Activated CD4-positive, alpha-beta T cell treated with anti-CD3 and anti-CD28 coated beads for 48 hours (primary cell): ENCODE measurements at places on chromosomes 5 and 9.

GRCh38 chr9:79673614-79674013, 101.8 kb downstream of the TLE4 start:
- DNase-seq: no peak

DNA sequence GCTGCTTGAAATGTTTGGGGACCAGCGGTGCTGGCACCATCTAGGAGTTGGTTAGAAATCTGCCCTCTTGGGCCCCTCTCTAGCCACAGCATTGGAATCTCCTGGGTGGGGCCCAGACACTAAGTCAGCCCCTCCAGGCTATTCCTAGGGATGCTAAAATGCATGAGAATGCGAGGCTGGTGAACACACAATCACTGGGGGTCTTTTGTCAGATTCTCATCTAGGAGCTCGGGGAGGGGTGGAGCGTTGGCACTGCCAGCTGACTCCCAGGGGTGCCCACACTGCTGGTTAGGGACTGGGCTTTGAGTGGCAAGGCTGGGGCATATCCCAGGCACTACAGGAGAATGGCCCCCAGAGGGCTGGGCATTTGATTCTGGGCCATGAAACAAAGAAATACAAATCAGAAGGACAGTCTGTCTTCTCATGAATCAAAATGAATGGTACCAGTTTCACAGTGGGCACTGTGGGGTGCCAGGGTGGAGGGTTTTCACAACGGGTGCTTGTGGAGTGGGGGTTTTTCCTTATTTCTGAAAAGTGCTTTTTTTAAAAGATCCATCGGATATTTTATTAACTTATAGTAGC, 127.8 kb upstream of the RAPGEF1 start:
- no peak for DNase-seq

GRCh38 chr5:58582803-58583491, at the start of gene RAB3C:
RAB3C (plus strand) TSS chr5:58583075; CDS start chr5:58583209, 134 bp downstream.
- peak; percentile 82 for DNase-seq

DNA sequence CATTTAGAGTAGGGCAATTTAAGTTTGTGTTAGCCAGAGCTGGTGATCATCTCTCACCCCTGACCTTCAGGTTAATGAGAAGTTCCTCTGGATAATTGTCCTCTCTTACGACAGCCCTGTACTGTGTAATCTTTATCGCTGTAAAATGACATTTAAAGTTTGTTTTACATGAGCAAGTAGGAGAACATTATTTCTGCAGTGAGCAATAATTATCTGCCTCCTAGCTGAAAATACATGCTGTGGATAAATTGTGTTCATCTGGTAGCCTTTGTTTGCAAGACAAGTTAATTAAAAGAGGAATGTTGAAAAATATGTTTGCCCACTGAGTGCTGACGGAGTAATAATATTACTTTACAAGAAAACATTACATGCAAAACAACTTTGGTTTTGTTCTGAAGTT, 1083.8 kb upstream of the NUDT12 start:
- DNase-seq: no peak

- DNase-seq: no peak
Observed at GRCh38 chr5:106646106-106646505, 1024.6 kb downstream of the EFNA5 start.

GRCh38 chr9:113978725-113979342, 99.3 kb downstream of the AMBP start:
- no peak for DNase-seq

- DNase-seq: no peak
Observed at GRCh38 chr9:129702589-129703520, 37.4 kb downstream of the PRRX2 start.

- DNase-seq: no peak
Observed at GRCh38 chr9:94685359-94685758, 41.1 kb upstream of the AOPEP start.

GRCh38 chr9:3980771-3981170, 319.1 kb downstream of the GLIS3 start:
- no peak for DNase-seq

- no peak for DNase-seq
Observed at GRCh38 chr9:131436865-131437271, 43.0 kb downstream of the PRRC2B start.

DNA sequence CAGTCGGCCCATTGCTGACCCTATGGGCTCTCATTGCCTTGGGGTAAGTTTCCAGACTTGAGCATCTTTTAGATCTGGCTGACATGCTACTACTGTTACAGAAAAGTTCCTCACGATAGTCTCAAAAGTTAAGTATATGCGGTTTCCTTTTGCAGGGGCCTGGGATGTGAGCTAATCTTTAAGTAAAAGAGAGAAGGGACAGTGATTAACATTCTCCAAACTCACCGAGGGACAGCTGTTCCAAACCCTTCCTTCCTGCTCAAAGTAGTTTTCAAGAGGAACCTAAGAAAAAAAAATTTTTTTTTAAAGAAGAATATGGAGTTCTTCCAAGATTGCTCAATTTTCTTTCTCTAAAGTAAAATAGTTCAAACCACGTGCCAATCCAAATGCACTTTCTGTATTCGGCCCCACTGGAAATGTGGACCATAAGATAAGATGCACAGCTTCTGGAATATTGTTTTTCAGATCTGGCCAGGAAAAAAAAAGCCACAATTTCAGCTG, 168.0 kb upstream of the SPRY4 start:
- DNase-seq: no peak

DNA sequence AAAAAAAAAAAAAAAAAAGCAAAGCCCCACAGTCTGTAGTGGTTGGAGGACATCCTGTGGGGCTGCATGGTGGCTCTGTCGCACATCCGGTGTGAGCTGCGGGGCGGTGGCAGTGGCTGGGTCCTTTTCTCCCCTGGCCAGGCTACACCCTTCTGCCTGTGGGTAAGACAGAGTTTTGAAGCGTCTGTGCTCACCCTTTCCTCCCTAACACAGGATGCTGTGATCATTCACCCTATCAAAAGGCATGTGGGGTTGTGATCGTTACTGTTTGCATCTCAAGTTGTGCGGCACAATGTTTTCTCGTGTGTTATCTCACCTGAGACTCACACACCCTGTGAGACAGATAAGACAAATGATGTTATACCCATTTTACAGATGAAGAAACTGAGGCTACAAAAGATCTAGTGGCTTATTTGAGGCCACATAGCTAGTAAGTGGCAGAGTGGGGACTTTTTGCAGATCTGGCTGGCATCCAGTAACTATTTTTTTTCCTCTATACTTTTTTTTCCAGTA, 17.5 kb downstream of the IRF1 start:
- DNase-seq: peak; percentile 74

GRCh38 chr5:133839721-133840120, 128.7 kb downstream of the C5orf15 start:
- no peak for DNase-seq

DNA sequence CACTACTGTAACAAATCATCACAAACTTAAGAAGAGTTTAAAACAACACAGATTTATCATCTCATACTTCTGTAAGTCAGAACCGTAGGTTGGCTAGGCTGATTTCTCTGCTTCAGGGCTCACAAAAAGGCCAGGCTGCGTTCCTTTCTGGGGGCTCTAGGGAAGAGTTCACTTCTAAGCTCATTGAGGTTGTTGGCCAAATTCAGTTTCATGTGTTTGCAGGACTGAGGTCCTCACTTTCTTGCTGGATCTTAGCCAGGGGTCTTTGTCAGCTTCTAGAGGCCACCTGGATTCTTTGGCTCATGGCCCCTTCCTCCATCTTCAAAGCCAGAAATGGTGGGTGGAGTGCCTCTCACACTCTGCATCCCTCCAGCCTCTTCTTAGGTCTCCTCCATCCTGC, 76.0 kb downstream of the ACTBL2 start:
- no peak for DNase-seq

GRCh38 chr9:134944351-134944802, 26.7 kb upstream of the FCN1 start:
- no peak for DNase-seq

DNA sequence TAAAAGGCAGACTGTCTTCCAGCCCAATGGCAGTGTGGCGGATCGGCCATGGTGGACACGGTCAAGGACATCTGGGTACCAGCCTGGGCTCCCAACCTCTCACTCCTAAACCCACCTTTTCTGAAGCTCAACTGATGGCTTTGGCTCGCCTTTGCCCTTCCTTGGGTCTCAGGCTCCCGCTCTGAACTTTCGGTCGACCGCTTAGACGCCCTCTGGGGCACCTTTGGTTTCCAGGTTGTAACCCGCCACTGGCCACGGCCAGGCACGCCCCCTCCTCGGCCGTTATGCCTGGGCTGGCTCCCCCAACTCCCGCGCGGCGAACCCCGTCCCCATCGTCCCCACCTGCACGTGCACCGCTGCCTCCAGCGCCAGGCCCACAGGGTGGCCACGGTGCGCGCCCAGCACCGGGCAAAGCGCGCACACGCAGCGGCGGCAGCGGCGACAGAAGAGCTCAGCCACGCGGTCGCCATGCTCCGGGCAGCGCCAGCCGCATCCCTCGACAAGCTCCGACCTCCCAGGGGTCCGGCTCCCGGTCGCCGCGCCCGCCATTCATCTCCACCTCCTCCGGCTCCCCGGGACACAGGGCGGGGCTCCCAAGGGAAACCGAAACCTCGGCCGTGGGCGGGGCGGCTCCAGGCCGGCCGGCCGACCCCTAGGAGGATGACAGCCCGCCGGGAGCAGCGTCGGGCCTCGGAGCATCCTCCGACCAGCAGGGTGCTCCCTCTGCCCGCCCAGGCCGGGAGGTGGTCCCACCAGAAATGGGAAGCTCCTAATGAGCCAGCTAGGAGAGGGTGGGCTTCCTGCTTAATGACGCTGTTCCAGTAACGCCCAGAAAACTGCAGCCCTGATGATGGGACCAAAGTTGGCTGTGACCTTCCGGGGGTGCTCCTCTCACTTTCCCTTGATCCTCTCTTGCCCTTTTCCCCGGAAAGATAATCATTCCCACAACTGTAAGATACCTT, at the start of gene TRIM14:
TRIM14 (minus strand) TSS at position 583 of the 962 bp plus-strand sequence; CDS start at position 549, 34 bp downstream.
- peak; percentile 74 for DNase-seq

GRCh38 chr9:38362852-38363588, 29.5 kb upstream of the ALDH1B1 start:
- peak; percentile 25 for DNase-seq

- DNase-seq: no peak
Observed at GRCh38 chr5:138929571-138929955, 54.4 kb upstream of the LRRTM2 start.

GRCh38 chr5:58818465-58818864, 235.6 kb downstream of the RAB3C start:
- DNase-seq: no peak

GRCh38 chr5:96961053-96961452, 25.2 kb downstream of the LNPEP start:
- no peak for DNase-seq

GRCh38 chr9:107309271-107309670, 26.2 kb downstream of the RAD23B start:
- no peak for DNase-seq

DNA sequence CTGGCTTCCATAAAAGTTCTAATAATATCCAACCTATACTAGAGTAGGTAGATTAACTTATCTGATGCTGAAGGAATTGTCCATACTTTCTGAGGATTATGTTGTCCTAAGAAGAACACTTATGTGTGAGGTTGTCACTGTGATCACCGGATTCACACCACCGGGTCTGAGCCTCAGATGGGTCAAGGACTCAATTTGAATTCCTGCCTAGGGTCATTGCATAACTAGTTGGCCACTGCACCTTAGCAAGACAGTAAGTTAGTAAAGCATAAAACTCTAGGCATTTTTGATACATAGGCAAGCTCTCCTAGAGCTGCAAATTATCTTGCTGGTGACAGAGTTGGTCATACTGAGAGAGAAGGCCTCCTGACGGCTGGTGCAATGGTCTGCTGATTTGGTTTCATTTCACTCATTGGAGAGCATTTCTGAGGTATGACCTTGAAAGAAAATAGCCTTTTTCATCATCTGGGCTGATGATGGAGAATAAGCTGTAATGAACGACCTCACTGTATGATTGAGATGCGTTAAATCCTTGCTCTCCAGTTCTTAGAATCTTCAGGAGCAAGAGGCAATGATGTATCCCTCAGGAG, 72.0 kb upstream of the CKMT2 start:
- DNase-seq: no peak

DNA sequence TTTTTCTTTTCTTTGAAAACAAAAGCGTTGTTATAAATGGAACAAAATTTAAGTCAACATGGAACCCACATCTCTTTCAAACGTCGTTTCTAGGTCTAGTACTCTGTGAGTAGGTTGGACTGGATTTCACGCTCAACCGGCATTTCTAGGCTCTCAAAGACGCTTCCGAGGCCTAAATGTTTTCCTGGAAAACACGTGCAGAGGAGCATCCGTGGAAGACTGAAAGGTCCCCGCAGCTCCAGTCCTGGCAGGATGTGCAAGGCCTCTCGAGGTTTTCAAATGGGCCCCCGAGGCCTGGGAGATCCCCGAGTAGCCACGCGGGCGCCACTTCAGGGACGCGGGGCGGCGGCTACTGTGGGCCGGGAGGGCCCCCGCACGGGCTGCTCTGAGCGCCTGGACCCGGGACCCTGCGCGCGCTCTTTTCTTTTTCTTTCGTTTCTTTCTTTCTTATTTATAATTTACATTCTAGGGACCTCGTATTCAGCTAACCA, 4.2 kb upstream of the IRX2 start:
- no peak for DNase-seq

GRCh38 chr9:133791735-133792649, 53.8 kb upstream of the SARDH start:
- DNase-seq: no peak

DNA sequence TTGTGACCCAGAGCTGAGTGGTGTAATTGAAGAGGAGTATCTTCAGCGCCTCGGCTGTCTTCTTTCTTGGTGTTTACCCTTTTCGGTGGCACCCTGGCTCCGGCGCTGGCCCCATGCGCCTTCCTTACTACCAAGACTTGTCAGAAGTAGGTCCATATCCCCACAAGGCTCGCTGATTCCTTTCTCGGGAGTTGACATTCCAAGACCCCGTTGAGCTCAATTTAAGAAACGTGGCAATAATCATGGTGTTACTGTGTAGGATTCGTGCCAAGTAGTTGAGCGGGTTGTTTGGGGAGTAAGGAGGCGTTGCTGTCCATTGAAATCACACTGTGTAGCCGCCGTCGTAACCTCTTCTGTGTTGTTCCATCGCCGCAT, 795 bp downstream of the NDUFAF2 start:
- peak; percentile 46 for DNase-seq

- DNase-seq: no peak
Observed at GRCh38 chr9:91572811-91573210, 149.2 kb upstream of the NFIL3 start.

DNA sequence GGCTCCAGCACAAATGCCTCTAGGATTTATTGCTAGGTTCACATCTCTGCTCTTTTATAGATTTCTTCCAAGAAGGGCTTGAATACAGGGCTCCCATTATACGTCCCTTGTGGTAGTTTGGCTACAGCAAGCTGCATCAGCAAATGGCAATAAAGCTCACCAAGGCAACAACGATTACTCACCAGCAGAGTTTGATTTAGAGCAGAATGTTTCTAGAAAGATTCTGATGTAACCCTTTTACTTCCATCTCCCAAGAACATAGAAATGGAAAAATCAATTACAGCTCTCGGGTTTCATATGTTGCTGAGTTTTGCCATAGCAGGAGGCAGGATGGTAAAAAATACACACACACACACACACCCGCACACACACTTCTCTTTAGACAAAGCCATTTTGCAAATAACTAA, 124.2 kb upstream of the TNPO1 start:
- no peak for DNase-seq

DNA sequence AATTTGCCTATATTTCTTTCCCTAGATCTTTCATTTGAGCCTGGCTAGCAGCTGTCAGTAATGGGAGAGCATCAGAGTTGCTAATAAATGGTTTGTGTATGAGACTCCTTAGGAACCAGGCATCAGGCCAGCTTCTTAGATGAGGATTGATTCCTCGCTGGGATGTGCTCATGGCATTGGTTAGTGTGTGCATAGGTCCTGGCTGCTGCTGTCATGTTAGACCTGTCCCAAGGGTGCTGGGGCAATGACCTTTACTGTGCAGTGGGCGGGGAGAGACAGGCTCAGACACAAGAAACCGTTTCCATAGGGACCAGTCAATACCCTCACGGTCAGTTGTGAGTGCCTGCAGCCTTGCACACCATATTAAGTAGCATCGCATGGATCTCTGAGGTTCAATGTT, 112.3 kb upstream of the NR3C1 start:
- DNase-seq: no peak
